AG09309 (cell line): ENCODE measurements at places on chromosomes 11 and 22.
A peak's percentile ranks its signal among the peaks of the same experiment; 100 is the strongest.

DNA sequence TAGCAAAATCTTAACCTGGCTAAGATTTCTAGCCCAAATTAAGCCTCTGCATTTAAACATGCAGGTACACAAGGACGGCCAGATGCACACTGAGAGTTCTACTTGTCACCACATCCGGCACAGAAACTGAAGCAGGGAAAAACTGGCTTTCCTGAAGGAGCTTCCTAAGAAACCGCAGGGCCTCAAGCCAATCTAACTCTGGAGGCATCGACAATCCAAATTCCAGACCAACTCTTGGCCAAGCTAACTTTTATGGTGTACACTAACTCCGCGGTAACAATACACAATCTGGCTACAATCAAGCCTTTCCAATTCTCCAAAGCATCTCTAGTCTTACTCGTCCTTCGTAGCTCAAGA, 1.2 kb downstream of the MSANTD2 start:
- DNase-seq: peak; percentile 52

DNA sequence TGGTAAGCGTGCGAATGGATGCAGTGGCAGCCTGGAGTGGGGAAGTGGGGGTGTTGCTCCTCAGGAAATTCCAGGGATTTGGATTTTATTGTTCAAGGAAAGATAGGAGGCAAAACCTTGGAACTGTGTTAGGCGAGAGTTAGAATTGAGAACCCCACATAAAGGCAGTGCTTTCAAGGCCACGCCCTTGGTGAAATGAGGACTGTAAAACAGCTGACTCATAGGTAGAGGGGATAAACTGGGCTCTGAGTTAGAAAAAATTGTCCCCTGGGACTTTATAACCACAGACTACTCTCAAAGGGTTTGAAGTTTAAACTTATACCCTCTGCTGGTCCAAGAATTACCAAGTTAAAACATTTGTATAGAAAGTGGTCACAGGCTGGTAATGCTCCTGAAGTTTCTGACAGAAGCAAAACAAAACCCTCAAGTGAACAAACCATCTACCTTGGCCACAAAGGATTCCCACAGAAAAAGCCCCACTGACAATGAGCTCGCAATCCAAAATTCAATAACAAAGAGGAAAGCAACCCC, 250.3 kb upstream of the TBCEL start:
- peak; percentile 4 for DNase-seq

- no peak for DNase-seq
Measured at GRCh38 chr11:58957922-58958321, 18.6 kb downstream of the GLYATL1 start.

- DNase-seq: no peak
Measured at GRCh38 chr11:83674102-83674896, 388.1 kb upstream of the CCDC90B start.

GRCh38 chr11:17923217-17923616, 89.6 kb downstream of the SERGEF start:
- no peak for DNase-seq

GRCh38 chr11:44199816-44200215, 104.3 kb downstream of the EXT2 start:
- no peak for DNase-seq

GRCh38 chr11:78656327-78656726, 81.7 kb upstream of the NARS2 start:
- DNase-seq: no peak

GRCh38 chr11:8907116-8907515, 3.9 kb upstream of the AKIP1 start:
- DNase-seq: no peak

- no peak for DNase-seq
Measured at GRCh38 chr22:49957826-49958365, 2.7 kb upstream of the PIM3 start.

DNA sequence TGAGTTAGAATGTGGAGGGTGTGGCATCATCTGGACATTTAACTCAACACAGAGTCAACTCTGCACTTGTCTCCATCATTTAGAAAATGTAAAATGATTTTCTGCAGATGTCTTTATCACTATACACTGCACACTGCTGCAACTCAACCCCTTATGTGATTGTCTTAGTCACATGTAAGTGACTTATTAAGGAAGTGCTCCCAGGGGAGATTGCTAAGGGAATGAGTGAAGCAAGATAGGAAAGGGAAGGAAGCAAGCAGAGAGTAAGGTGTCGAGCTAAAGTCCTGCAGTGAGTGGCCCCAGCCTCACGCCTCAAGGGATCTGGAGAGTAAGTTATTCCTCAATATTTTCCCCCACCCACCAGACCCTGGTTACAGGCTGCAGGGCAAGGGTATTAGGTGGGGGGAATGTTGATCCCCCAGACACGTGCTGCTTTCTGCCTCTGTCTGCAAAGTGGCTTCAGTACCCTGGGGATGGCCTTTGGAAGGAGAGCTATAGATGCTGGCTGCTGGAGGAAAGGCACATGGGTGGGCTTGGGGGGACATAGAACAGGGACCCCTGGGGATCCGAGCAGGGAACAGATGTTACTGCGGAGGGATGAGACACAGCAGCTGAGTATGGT, 7.2 kb upstream of the CBX6 start:
- no peak for DNase-seq

GRCh38 chr11:130582981-130583380, 134.5 kb downstream of the ADAMTS15 start:
- no peak for DNase-seq

DNA sequence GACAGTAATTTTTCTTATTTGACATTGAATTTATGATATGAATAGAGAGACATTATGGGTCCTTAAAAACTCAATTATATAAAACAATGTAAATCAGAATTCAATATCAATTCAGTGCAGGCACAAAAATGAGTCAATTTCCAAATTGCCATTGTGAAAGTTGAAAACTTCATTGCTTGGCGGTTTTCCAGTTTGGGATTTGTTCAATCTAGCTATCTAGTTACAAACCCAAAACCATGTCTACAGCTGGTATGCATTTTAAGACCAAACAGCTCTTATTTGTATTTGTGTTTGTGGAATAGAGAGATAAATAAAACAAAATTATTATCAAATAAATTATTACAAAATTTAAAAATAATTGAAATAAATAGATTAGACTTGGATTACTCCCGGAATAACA, 1206.6 kb upstream of the RAG2 start:
- no peak for DNase-seq

DNA sequence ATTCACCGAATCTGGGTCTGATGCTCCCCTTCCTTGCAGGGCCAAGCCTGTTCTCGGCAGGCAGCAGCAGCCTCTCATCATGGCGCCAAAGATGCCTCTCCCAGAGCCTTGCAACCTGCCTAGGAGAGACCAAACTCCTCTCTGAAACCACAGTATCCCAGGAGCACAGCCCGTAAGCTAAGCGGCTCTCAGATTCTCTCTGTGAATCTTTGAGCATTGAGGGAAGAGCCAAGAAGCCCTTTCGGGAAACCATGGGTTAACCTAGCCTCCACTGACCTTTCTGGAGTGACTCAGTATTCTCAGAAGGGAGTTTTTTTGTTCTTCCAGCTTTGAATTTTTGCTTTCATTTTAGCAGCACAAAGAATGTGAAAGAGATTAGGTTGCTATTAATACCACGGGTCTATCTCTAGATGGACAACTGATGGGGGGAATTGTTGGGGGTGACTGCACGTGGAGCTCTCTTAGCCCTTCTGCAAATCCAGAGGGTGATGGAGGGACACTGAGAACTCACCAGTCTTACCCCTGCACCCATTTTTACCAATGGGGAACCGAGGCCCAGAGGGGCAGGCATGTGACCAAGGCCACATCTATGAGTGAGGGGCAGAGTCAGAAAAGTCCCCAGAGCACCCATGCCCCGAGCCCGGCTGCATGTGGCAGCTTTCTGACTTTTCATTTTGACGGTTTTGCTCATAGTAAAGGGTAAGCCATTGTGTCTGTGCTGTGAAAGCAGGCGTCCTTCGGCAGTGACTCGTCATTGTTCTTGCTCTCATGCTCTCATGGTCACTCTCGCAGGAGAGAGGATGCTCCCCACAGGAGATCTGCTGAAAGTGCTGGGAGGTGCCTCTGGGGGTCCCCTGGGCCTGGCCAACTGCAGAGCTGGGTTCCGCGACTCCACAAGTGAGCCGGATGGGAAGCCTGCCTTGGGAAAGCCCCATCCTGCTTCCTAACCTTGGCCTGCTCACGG, 36.0 kb downstream of the IRAG1 start:
- no peak for DNase-seq

DNA sequence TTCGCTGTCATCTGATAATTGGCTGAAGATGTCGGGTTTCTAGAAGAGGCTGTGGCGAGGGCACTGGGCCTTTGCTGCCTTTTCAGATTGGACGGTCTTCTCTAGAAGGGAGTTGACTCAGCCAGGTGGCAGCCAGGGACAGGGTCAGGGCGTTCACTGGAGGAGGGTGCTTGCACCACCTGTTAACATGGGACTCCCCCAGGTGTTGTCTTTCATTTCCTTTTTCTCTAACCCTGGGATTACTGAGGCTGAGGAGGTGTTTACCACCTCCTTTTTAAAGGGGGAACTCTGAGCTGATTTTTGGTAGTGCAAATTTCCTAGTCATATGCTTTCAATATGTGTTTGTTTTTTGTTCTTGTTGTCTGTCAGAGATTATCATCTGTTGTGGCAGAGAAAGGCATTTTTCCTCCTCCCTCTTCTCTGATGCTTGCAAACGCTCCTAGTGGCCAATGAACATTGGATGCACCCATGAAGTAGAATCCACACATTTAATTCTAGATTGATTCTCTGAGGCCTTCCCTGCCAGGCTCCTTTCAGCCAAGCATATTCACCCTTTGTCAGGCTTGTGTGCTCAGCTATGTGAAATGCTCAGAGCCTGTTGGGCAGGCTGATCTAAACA, 54.1 kb downstream of the LDLRAD3 start:
- no peak for DNase-seq

- DNase-seq: no peak
Measured at GRCh38 chr22:48070760-48071159, 1308.3 kb downstream of the TBC1D22A start.

GRCh38 chr11:61126256-61126655, 24.0 kb downstream of the CD5 start:
- no peak for DNase-seq

- no peak for DNase-seq
Measured at GRCh38 chr11:4030197-4030596, 64.4 kb upstream of the RRM1 start.
